ENCODE measurements at places on chromosomes 16 and 17. TPM values are rescaled to one million over a fixed set of nuclear protein-coding genes. Genes with fewer than 3 reads are reported as not detected.

Gene VWA3A
- total RNA-seq: not detected

Gene WDR45B
- 51.5 TPM for total RNA-seq

Gene ABCA10
- total RNA-seq: not detected

Gene CD300LB
- not detected for total RNA-seq

Gene NEUROD2
- not detected for total RNA-seq

Gene ORC6
- total RNA-seq: 8.4 TPM

Gene CTU2
- total RNA-seq: 24.8 TPM

Gene SMIM5
- total RNA-seq: not detected

Gene PRAC2
- total RNA-seq: not detected

Gene GGT6
- 0.08 TPM for total RNA-seq

Gene NTHL1
- total RNA-seq: 23.2 TPM

Gene UNC119
- 35.6 TPM for total RNA-seq
